NCI-H2171 (cell line): ENCODE measurements at places on chromosomes 6 and 20.

- no peak for DNase-seq
These were observed 41.6 kb upstream of the TMEM244 start for GRCh38 chr6:129902681-129903080.

DNA sequence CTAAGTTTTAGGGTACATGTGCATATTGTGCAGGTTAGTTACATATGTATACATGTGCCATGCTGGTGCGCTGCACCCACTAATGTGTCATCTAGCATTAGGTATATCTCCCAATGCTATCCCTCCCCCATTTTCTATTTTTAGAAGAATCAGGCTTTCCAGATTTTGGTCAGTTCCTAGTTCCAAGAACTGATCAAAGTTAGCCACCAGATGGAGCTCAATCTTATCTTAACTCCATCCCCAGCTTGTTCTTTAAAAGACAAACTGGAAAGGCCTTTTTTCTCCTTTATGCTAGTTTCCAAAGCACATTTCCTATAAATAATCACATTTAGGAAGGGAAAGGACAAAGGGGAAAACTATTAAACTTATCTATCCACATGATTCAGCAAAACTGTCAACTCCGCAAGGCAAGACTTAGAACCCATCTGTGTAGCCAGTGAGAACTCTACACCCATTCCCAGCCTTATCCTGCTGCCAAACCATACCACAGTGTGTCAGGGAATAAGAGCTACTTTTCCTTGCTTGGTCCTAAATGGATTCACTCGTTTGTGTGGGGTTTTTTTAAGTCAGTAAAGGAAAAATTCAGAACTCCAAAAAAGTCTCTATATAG is 22.8 kb upstream of the KHDC1 start:
- DNase-seq: no peak

GRCh38 chr20:25480797-25481196 is 73.3 kb downstream of the GINS1 start:
- no peak for DNase-seq

GRCh38 chr20:15807271-15807670 is 766.0 kb downstream of the KIF16B start:
- no peak for DNase-seq

GRCh38 chr6:39530201-39530759 is 194.9 kb downstream of the KIF6 start:
- no peak for DNase-seq

GRCh38 chr6:5814116-5814515 is 192.6 kb downstream of the NRN1 start:
- DNase-seq: no peak

GRCh38 chr6:154908723-154909122 is 86.4 kb upstream of the TIAM2 start:
- DNase-seq: no peak

DNA sequence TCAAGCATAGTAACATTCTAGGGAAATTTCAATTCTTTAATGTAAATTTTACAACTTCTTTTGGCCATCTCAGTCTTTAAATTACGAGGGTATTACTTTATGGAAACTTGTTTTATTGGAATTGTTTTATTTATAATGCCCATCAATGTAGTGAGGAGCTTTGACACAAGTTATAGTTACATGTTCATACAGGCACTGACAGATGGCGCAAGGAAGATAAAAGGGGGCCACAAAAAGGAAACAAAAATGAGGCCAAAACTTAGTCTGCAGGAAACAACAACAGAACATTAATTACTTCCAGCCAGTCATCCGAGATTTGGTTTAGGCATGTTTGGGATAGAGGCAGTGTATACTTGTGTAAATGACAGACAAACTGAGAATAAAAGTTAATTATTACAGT is 18.3 kb downstream of the SESN1 start:
- DNase-seq: no peak

DNA sequence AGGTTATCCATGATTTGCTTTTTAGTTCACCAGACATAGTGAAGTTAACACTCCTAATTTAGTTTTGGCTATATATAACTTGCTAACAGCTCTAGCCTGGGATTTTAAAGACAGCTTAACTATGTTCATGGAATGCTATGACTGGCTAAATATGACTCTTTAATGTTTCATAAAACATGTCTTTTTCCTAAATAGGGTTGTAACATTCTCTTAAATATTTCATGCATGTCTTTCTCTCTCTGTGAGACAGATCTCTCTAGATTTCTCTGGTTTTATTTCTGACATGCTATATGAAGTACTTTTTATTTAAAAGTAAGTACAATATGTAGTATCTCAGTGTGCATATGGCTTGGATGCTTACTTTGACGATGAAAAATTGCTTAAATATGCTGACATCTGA is 35.7 kb downstream of the MACROD2 start:
- DNase-seq: no peak

- DNase-seq: no peak
These were observed 11.7 kb upstream of the HLA-DRA start for GRCh38 chr6:32427934-32428474.

DNA sequence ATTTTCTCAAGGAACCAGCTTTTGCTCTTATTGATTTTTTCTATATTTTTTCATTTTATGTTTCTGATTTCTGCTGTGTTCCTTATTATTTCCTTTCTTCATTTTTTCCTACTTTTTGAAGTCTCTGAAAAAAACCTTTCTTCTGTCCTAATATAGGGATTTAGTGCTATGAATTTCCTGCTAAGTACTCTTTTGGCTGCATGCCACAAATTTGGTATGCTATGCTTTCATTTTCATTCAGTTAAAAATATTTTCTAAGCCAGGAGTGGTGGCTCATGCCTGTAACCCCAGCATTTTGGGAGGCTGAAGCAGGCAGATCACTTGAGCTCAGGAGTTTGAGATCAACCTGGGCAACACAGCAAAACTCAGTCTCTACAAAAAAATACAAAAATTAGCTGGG is 30.6 kb downstream of the SIRPD start:
- no peak for DNase-seq
